Stimulated activated CD4-positive, alpha-beta T cell treated with anti-CD3 and anti-CD28 coated beads, Interleukin-1b, Interleukin-23, amount 100 ng/mL, for 48 hours (primary cell): ENCODE measurements at places on chromosomes 4 and X.

DNA sequence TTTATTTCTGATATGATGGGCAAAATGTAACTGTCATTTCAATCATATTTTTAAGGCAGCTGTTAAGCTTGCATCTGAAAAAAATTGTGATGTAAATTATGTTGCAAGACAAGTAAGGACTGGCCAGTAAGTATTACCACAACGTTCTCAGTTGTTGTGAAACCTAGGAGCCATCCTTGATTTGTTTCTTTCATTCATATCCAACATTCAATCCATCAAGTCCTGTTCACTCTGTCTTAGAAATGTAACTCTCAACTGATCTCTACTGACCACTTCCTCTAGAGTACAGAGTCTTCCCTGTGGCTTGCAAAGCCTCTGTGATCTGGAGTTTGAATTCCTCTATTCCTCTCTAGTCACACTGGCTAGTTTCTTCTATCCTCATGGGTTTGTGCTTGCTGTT is 161.4 kb upstream of the MAD2L1 start:
- DNase-seq = no peak

DNA sequence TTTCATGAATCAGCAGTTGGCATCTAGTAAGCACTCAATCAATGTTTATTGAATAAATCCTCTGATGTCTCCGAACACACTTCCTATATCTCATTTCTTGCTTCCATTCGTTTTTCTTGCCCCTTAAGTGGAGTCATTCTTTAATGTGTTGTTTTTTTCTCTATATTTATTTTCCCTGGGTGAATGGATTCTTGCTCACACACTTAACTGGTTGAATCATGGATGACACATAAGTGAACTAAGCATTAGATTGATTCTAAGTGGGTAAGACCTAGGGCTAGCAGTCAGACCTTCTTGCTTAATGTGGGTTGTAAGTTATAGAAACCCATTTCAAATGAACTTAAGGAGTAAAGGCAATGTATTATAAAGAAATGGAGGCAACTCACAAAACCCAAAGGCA is 111.1 kb downstream of the RTL3 start:
- no peak for DNase-seq

DNA sequence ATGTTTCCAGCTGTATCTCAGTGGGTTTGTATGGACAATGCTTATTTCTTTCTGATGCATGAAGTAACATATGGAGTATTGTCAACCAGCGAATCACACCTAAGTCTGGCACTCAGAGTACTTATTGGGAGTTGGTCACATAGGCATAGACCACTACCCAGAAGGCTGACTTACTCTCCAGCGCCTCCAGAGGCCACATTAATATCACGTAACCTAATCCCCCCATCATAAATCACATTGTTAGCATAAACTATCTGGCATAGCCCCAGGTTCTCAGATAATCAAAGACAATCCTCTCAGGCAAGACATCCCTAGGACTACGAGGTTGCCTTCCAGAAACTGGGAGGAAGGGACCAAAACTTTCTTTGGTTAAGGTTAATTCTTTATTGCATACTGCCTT is 560.5 kb upstream of the PABPC4L start:
- DNase-seq = no peak

GRCh38 chr4:91283726-91284230 is 1020.0 kb upstream of the GRID2 start:
- DNase-seq = no peak

DNA sequence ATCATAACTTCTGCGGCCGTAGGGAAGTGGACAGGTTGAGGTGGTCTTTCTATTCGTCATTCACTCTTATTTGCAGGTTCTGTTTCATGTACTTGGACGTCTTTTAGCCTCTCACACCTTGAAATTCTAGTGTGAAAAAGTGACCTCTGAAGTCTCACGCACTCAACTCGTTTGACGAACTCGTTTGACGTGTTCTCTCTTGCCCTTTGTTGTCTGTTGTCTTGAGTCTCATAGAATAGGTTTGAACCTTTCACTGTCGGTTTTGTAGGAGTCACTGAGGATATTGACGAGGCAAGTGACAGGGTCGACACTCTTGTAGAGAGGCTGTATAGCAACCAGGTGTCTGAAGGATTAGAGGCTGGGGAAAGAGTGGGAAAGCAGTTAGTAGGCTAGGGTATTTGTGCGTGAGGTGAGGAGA is 1.1 kb upstream of the PGRMC2 start:
- DNase-seq = peak; percentile 11

GRCh38 chrX:45372151-45372550 is 171.5 kb upstream of the DIPK2B start:
- DNase-seq = no peak

GRCh38 chr4:80732010-80732409 is 298.5 kb upstream of the BMP3 start:
- DNase-seq = no peak

- DNase-seq = no peak
Observed at GRCh38 chr4:169993531-169993930, 32.7 kb downstream of the MFAP3L start.

DNA sequence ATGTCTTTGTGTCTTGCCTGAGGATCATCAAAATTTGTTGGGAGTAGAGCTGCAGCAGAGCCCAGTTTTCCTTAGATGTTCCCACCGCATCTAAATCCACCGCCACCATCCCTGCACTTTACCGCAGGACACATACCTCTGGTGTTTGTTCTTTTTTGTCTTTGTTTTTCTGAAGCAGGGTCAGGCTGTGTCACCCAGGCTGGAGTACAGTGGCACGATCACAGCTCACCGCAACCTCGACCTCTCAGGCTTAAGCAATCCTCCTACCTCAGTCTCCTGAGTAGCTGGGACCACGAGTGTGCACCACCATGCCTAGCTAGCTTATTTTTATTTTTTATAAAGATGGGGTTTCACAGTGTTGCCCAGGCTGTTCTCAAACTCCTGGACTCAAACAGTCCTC is 4.6 kb downstream of the ENOPH1 start:
- DNase-seq = no peak

DNA sequence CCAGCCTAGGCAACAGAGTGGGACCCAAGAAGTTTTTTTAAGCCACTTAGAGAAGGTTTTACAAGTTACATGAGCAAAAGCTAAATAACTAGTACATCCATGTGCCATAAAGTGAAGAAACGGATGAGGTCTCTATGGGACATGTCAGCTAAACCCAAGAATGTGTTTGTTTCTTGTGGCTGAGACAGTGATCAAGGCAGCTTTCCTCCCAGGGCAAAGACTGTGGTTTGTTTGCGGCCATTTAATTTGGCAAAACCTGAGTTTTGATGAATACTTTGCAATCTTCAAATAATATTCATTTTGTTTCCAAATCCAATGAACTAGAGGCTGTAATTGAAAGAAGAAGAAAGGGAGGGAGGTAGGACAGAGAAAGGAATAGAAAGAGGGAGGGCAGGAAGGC is 44.9 kb upstream of the SLC2A9 start:
- no peak for DNase-seq

DNA sequence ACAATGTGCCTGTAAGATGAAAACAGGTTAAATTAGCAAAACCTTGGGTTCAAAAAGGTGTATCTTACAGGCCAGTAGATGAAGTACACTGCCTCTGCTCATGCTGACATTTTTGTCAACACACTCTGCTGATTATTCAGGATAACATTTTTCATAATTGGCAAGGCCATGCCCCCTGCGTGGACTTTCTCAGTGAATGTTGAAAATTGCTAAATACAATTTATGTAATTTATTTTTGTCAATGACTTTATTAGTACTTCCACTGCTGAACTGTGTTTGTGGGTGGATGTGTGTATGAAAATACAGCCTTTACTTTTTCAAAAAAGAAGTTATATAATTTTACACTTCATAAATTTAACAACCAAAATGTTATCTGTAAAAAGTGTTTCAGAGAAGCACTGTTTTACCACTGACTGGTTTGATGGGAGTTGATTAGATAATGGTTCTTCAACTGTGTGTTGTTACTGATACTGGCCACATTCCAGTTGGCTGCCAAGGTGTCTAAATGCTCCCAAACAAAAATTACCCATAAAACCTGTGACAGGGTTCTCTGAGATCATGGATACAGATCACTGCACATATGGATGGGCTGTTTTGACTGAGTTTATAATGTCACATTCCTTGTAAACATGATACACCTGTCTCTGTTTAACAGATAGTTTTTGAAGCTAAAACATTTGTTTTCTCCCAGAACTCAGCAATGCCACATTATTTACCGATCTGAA is 151.9 kb upstream of the SLC7A11 start:
- no peak for DNase-seq

DNA sequence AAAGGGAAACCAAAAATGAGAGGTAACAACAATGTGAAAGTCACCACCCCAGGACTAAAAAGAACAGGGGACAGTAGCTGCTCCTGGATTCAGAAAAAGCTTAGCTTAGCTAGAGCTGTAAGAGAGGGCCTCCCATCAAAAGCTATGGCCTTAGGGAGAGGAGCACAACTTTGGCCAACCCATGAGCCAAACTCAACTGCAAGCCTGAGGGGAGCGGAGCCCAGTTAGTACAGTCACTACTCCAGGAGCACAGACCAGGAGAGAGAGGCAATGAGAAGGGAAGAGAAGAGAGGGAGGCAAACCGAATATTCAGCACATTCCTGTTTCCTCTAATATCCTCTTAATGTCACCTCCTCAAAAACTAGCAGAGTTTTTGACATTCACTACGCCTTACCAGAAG is 917.1 kb upstream of the INTU start:
- DNase-seq = no peak

GRCh38 chrX:15321447-15321846 is 6.0 kb upstream of the ASB11 start:
- no peak for DNase-seq

- DNase-seq = no peak
Observed at GRCh38 chrX:65871671-65872311, 168.1 kb downstream of the VSIG4 start.

GRCh38 chrX:10471418-10471817 is 149.0 kb downstream of the MID1 start:
- no peak for DNase-seq

GRCh38 chr4:62940229-62940628 is 1469.0 kb downstream of the TECRL start:
- DNase-seq = no peak

DNA sequence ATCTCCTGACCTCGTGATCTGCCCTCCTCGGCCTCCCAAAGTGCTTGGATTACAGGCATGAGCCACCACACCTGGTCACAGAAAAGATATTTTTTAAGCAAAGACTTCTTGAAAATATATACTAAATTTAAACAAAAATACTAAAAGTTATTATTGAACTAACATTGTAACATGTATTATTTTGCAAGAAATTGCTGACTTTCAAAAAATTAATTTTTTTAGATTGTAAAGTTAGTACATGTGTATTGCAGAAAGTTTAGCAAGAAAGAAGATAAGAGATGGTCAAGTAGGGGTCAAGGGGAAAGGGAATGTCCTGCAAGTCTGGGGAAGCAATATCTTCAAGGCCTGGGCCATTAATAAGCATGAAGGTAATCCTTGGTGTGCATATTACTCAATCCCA is 54.3 kb upstream of the HPGDS start:
- DNase-seq = no peak

GRCh38 chrX:10457092-10457491 is 163.3 kb downstream of the MID1 start:
- DNase-seq = no peak

DNA sequence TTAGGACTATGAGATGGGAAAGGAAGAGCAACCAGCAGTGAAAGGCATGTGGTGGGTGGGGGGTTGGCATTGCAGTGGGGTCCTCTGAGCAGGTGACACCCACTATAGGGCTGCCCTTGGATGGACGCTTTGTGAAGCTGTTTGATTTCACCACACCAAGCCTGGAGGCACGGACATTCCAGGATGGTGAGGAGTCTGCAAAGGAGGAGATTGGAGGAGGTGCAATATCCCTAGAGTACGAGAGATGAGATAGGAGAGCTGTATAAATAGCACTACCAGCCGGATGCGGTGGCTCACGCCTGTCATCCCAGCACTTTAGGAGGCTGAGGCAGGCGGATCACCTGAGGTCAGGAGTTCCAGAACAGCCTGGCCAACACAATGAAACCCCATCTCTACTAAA is 42.3 kb downstream of the SHOX start:
- DNase-seq = no peak

DNA sequence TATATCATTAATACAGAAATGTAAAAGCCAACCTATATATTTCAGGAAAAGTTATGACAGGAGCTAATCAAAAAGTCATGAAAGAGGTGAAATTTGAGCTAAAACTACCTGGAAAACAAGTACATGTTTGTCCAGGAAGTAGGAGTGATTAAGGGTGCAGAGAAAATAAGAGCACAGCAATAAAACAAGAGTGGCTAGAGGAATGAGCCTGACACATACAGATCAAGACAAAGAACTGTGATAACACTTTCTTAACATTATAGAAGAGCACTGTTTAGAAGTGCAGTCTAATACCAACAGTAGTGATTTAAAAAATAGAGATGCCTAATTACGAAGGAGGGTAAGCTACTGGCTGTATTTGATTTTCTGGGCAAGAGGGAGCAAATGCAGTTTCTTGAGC is 125.1 kb downstream of the WDFY3 start:
- no peak for DNase-seq

DNA sequence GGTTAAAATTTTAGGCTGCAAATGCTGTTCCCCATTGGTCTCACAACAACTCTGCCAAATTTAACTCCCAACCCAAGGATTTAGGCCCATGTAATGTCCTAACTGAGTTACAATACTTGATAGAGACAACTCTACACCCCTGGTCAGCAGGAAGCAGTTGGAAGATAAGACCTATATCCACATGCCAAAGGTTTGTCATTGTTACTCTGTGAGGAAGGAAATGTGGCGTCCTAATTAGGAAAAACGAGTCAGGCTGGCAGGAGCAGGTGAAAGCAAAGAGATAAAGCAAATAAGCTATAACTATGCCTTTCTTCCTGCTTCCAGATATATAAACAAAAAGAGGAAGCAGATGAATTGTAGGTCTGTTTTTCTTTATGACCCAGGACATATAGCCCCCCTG is 69.1 kb downstream of the SPIN4 start:
- no peak for DNase-seq

DNA sequence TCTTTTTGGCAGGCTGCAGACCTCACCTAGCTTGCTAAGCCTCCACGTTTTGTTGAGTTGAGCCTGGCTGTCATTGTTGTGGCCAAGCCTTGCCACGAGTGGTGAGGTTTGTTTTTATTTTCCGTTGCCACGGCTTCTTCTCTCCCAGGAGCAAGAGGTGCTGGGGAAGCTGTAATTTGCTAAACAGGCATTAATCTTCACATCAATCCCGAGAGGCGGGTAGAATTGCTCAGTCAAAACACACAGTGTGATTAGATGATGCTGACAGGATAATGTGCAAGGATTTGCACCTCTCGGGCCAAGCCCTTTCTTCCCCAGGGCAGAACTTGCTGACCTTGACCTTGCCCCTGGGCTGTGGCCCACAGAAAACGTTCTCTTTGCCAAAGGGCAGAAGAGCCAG is 72.2 kb upstream of the ATP6AP2 start:
- no peak for DNase-seq

DNA sequence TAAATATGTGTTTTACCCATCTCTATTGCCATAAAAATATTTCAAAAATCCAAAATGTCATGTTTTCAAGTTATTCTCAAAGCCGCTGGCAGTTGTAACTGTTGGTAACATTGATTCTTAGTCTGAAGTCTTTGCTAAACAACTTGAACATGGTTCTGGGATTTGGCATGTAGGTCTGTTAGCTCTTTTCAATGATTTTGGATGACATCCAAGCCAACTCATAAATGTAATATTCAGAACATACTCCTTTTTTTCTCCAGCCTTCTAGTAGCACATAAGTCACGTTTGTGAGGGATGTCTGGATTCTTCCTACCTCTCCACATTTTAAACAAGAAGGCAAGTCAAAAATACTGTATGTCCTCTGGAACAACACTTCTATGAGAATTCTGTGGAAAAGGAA is 305.3 kb downstream of the PRR32 start:
- DNase-seq = no peak

GRCh38 chr4:84626673-84627072 is 43.7 kb downstream of the CDS1 start:
- no peak for DNase-seq

- DNase-seq = peak; percentile 15
Observed at GRCh38 chr4:122827258-122827878, 737 bp downstream of the FGF2 start.
